Colonic mucosa (tissue), 4 donors: ENCODE measurements at places on chromosomes 13 and 19.

DNA sequence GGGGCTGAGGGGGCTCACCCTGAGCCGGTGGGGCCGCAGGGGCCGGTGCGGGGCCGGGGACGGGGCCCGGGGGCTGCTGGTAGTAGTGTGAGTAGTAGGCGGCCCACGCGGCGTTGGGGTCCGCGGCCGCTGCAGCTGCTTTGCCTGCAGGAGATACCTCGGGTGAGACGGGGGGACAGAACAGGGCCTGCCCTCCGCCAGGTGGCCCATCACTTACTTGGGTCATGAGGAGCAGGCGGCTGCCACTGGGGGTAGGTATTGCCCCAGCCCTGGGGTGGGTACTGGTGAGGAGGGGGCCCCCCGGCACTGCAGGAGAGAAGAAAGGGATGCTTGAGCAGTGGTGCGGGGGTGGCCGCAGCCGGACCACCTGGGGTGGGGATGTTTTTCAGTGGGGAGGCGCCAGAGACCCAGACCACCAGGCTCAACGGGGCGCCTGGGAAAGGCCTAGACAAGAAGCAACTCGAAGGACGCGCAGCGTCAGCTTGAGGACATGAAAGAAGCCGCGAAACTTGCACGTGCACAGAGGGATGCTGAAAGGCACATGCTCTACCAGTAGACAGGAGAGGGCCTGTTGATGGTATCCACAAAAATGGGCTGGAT, 8.9 kb downstream of the KHSRP start:
- no peaks in the 10 kb centered on the region for H3K4me1 ChIP-seq
- H3K27ac ChIP-seq, result no peak overlapping the region
- DNase-seq, result no peak
- H3K4me3 ChIP-seq, result no peak overlapping the region
- H3K36me3 ChIP-seq, result peaks cover 42% of the 10 kb centered on the region

GRCh38 chr19:35498984-35499527, 8.8 kb upstream of the KRTDAP start:
- no peaks in the 10 kb centered on the region for H3K36me3 ChIP-seq
- no peaks in the 10 kb centered on the region for H3K27me3 ChIP-seq
- H3K4me3 ChIP-seq, result no peak overlapping the region
- H3K27ac ChIP-seq, result no peak overlapping the region

DNA sequence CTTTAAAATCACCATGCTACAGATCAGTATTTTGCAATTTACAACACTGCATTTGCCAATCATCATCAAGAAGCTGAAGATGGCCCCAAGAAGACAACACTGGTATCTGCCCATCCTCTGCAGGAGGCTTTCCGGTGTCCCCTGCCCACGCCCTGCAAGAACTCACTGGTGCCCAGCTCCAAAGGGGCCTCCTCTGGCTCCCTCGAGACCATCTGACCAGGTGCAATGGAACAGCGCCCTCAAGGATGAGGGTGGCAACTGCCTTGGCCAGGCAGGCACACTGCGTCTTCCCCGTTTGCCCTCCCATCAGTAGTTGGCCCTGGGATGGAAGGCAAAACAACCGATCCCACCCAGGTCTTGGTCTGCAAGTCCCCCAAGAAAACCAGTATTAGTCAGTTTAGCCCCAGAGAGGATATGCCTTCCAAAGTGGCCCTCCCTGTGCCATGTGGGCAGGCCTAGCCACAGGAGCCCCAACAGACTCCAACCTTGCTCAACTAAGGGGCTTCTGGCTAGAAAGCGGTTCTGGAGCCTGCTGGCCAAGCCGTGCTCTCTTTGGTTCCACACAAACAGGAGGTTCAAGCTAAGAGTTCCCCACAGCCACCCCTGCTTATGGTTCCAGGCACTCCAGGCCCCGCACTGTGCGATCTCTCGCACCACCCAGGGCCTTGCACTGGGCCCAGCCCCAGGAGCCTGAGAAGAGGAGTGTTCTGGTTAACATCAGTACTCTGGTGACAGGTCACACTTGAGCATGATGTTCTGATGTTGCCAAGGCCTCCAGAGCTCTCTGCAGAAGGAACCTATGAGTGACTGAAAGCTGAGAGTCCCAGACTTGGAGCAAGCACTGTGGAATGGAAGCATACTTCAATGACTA, 4.7 kb downstream of the PCID2 start:
- no peak overlapping the region for H3K27ac ChIP-seq
- no peaks in the 10 kb centered on the region for H3K27me3 ChIP-seq
- H3K36me3 ChIP-seq, result no peaks in the 10 kb centered on the region
- H3K4me1 ChIP-seq, result peaks cover 5% of the 10 kb centered on the region
- no peak overlapping the region for H3K4me3 ChIP-seq
- no peak for DNase-seq

GRCh38 chr19:45767881-45768654, 984 bp downstream of the SIX5 start:
- peak overlapping the region; percentile 97 for H3K27ac ChIP-seq
- peak; percentile 67 for DNase-seq
- no peaks in the 10 kb centered on the region for H3K36me3 ChIP-seq
- H3K4me3 ChIP-seq, result peak overlapping the region; percentile 77
- peaks cover 8% of the 10 kb centered on the region for H3K4me1 ChIP-seq
- H3K27me3 ChIP-seq, result no peaks in the 10 kb centered on the region

- H3K4me1 ChIP-seq, result no peaks in the 10 kb centered on the region
- DNase-seq, result no peak
- H3K4me3 ChIP-seq, result no peak overlapping the region
- H3K27me3 ChIP-seq, result no peaks in the 10 kb centered on the region
Measured at GRCh38 chr13:37068962-37069361, 9.5 kb upstream of the SUPT20H start.

DNA sequence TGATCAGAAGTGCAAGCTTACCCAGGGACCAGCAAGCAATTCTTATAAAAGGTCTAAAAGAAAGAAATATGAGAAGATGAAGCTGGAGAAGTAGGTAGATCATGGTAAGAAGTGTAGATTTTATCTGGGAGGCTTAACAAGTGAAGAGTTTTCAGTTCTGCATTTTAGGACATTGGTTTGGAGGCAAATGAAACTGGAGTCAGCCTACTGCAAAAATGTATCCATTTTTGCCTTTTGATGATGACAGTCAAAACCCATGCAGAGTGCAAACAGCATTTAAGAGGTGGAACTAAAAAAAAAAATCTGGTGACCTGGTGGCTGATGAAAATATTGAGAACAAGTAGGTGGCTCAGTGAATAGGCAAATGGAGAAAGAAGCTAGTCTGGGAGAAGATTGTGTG, 216.9 kb downstream of the DNAJC15 start:
- H3K4me3 ChIP-seq, result no peak overlapping the region
- H3K27ac ChIP-seq, result no peak overlapping the region
- H3K27me3 ChIP-seq, result no peaks in the 10 kb centered on the region

GRCh38 chr19:17519967-17520366, 8.5 kb downstream of the PGLS start:
- no peaks in the 10 kb centered on the region for H3K4me1 ChIP-seq
- no peak overlapping the region for H3K27ac ChIP-seq
- H3K36me3 ChIP-seq, result peaks cover 5% of the 10 kb centered on the region
- H3K4me3 ChIP-seq, result no peak overlapping the region
- H3K27me3 ChIP-seq, result no peaks in the 10 kb centered on the region

DNA sequence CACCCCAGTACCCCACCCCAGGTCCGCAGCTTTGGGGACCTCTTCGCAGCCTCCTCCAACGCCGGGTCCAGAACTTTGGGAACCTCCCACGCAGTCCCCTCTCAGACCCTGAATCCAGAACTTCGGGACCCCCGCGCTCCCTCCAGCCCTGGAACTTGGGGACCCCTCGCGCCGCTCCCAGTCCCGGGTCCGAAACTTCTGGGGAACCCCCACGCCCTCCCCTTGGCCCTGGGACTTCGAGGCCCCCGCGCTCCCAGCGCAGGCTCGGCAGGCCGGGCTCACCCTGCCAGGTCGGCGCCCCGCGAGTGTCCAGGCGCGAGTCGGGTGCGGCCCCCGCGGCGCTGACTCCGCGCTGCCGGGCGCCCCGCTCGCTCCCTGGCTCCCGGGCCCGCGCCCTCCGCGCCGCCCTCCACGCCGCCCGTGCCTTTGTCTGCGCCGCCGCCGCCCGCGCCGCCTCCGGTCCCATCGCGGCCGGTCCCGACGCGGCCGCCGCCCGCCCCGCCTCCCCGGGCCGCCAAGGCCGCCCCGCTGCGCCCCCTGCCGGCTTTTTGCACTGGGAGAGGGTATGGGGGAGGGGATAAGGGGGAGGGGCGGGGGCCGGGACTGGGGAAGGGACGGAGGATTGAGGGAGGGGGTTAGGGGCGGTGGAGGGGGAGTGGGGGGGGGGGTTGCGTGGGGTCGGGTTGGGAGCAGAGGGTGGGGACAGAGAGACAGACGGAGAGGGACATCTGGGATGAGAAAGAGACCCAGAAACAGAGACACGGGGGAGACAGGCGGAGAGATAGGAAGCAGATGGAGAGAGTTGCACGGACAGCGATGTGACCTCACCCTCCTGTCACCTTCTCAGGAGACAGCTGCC, at the start of gene HOMER3:
Gene HOMER3 (minus strand): TSS at position 449 of the 859 bp plus-strand sequence. CDS start 2,235 bp downstream, outside the sequence.
- H3K4me1 ChIP-seq, result no peaks in the 10 kb centered on the region
- no peaks in the 10 kb centered on the region for H3K36me3 ChIP-seq
- H3K27ac ChIP-seq, result no peak within 1 kb of the TSS
- H3K27me3 ChIP-seq, result peaks cover 5% of the 10 kb centered on the region
- peak; percentile 84 for DNase-seq

DNA sequence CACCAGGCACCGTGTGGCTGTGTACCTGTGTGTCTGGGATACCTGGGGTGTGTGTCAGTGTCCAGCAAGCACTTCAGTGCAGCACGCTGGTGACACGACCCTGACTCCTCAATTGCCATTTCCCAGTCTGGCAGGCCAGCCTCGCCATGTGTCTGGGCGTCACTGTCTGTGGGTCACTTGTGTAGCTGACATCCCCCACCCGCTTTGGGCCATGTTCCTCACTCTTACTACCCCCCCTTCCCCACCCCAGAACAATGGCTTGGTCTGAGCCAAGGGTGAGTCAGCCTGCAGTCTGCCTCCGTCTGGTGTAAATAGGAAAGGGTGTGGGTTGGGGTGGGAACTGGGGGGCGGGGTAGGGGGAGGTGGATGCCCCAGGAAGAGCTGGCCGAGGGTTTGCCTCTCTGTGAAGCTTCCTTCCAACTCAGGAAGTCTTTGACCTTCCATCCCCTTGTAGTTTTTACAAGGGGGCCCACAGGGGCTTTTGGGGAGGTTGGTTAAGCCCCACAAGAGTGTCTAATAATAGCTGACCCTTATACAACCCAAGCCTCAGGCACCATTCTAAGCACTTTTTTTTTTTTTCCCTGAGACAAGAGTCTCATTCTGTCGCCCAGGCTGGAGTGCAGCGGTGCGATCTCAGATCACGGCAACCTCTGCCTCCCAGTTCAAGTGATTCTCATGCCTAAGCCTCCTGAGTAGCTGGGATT, 17.6 kb downstream of the NOVA2 start:
- no peak overlapping the region for H3K27ac ChIP-seq
- H3K36me3 ChIP-seq, result no peaks in the 10 kb centered on the region
- no peak for DNase-seq
- H3K27me3 ChIP-seq, result peaks cover 9% of the 10 kb centered on the region

- no peaks in the 10 kb centered on the region for H3K4me1 ChIP-seq
- no peaks in the 10 kb centered on the region for H3K36me3 ChIP-seq
- no peak overlapping the region for H3K4me3 ChIP-seq
Measured at GRCh38 chr19:41551711-41552110, 24.3 kb upstream of the CEACAM21 start.

- no peaks in the 10 kb centered on the region for H3K36me3 ChIP-seq
- DNase-seq, result no peak
- H3K27me3 ChIP-seq, result no peaks in the 10 kb centered on the region
- no peak overlapping the region for H3K27ac ChIP-seq
- no peak overlapping the region for H3K4me3 ChIP-seq
Measured at GRCh38 chr13:71096421-71096820, 770.6 kb downstream of the DACH1 start.
